ENCODE measurements at places on chromosomes 6 and 20. TPM values are rescaled to one million over a fixed set of nuclear protein-coding genes. Genes with fewer than 3 reads are reported as not detected.
A peak's percentile ranks its signal among the peaks of the same experiment; 100 is the strongest.

Gene POM121L2
- not detected for total RNA-seq

DNA sequence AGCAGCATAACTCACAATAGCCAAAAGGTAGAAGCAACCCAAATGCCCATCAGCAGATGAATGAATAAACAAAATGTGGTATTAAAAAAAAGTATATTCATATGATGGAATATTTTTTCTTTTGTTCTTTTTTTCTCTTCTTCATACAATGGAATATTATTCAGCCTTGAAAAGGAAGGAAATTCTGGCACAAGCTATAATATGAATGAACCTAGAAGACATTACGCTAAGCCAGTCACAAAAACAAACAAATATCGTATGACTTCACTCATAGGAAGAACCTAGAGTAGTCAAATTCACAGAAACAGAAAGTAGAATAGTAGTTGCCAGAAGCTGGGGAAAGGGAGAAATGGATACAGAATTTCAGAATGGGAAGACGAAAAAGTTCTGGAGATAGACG lies 63.7 kb downstream of the RBL1 start:
- H3K4me3 ChIP-seq: no peak overlapping the region
- H3K36me3 ChIP-seq: peaks cover 28% of the 10 kb centered on the region
- H3K27me3 ChIP-seq: no peaks in the 10 kb centered on the region

- H3K36me3 ChIP-seq: peaks cover 6% of the 10 kb centered on the region
- peaks cover 100% of the 10 kb centered on the region for H3K27me3 ChIP-seq
- H3K4me3 ChIP-seq: peak overlapping the region; percentile 38
Observed at GRCh38 chr20:38725931-38726803, 1.9 kb downstream of the SLC32A1 start.

Gene WFDC10B
- not detected for total RNA-seq

Gene F13A1
- 43.1 TPM for total RNA-seq

- no peak overlapping the region for H3K4me3 ChIP-seq
- H3K4me1 ChIP-seq: peaks cover 4% of the 10 kb centered on the region
- H3K36me3 ChIP-seq: no peaks in the 10 kb centered on the region
- DNase-seq: no peak
Observed at GRCh38 chr6:15875797-15876196, 213.0 kb upstream of the DTNBP1 start.

Gene CGA
- 10.0 TPM for total RNA-seq

GRCh38 chr20:37219751-37220668 lies 40.7 kb upstream of the MROH8 start:
- H3K36me3 ChIP-seq: peaks cover 26% of the 10 kb centered on the region
- H3K27ac ChIP-seq: no peak overlapping the region
- H3K4me1 ChIP-seq: no peaks in the 10 kb centered on the region

Gene ULBP3
- 5.6 TPM for total RNA-seq

DNA sequence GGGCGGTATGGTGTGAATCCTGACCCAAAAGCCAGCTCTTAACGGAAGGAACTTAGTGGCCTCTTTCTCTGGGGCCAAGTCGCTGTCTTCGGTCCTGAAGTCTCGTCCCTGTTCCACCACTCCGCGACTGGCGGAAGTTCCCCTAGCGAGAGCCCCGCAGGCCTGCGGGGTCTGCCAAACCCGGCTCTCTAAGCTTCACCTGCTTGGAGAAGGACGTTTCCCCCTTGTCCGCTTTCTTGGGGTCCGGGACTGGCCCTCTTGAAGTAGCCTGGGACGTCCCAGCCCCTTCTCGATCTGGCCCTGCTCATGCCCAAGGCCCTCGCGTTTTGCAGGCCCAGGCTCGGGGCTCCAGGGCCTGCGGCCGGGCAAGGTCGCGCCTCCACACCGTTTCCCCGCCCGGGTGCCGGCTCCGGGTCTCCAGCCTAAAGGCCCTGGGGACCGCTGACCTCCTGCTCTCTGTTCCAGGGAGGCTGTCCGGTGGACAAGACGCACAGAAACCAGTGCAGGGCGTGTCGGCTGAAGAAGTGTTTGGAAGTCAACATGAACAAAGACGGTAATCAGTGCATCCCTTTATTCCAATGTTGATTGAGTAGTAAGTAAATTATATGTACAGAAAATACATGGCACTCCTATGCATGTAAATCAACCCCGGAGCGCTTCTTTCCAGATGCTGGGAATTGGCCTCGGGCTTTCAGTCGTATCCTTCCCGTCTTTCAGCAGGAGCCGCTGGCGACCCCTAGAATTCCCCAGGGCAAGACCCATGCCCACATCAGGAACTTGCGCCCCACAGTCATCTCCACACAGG lies 8.8 kb downstream of the NR2E1 start:
- DNase-seq: no peak
- H3K36me3 ChIP-seq: no peaks in the 10 kb centered on the region
- no peak overlapping the region for H3K27ac ChIP-seq
- H3K4me3 ChIP-seq: no peak overlapping the region

- no peaks in the 10 kb centered on the region for H3K4me1 ChIP-seq
- no peaks in the 10 kb centered on the region for H3K36me3 ChIP-seq
- DNase-seq: no peak
- H3K4me3 ChIP-seq: no peak overlapping the region
- no peaks in the 10 kb centered on the region for H3K27me3 ChIP-seq
Observed at GRCh38 chr6:132247381-132248159, 153.7 kb downstream of the MOXD1 start.

- H3K4me1 ChIP-seq: peaks cover 11% of the 10 kb centered on the region
- H3K27me3 ChIP-seq: no peaks in the 10 kb centered on the region
- H3K27ac ChIP-seq: no peak overlapping the region
- no peak for DNase-seq
- H3K4me3 ChIP-seq: no peak overlapping the region
- peaks cover 2% of the 10 kb centered on the region for H3K36me3 ChIP-seq
Observed at GRCh38 chr20:46977204-46977603, 82.6 kb downstream of the EYA2 start.

GRCh38 chr20:36408219-36408618 lies 102.1 kb downstream of the DLGAP4 start:
- no peak for DNase-seq
- H3K27ac ChIP-seq: no peak overlapping the region
- H3K4me3 ChIP-seq: no peak overlapping the region
- H3K27me3 ChIP-seq: no peaks in the 10 kb centered on the region
- no peaks in the 10 kb centered on the region for H3K36me3 ChIP-seq

GRCh38 chr6:118984342-118984741 lies 49.4 kb upstream of the MCM9 start:
- no peaks in the 10 kb centered on the region for H3K36me3 ChIP-seq
- no peaks in the 10 kb centered on the region for H3K4me1 ChIP-seq
- H3K4me3 ChIP-seq: no peak overlapping the region
- no peak for DNase-seq
- no peaks in the 10 kb centered on the region for H3K27me3 ChIP-seq

Gene GJA10
- total RNA-seq: not detected

- H3K4me1 ChIP-seq: peaks cover 4% of the 10 kb centered on the region
- peaks cover 11% of the 10 kb centered on the region for H3K36me3 ChIP-seq
- no peak for DNase-seq
- H3K27me3 ChIP-seq: no peaks in the 10 kb centered on the region
- no peak overlapping the region for H3K4me3 ChIP-seq
- H3K27ac ChIP-seq: no peak overlapping the region
Observed at GRCh38 chr6:53041356-53041755, 23.8 kb upstream of the FBXO9 start.

DNA sequence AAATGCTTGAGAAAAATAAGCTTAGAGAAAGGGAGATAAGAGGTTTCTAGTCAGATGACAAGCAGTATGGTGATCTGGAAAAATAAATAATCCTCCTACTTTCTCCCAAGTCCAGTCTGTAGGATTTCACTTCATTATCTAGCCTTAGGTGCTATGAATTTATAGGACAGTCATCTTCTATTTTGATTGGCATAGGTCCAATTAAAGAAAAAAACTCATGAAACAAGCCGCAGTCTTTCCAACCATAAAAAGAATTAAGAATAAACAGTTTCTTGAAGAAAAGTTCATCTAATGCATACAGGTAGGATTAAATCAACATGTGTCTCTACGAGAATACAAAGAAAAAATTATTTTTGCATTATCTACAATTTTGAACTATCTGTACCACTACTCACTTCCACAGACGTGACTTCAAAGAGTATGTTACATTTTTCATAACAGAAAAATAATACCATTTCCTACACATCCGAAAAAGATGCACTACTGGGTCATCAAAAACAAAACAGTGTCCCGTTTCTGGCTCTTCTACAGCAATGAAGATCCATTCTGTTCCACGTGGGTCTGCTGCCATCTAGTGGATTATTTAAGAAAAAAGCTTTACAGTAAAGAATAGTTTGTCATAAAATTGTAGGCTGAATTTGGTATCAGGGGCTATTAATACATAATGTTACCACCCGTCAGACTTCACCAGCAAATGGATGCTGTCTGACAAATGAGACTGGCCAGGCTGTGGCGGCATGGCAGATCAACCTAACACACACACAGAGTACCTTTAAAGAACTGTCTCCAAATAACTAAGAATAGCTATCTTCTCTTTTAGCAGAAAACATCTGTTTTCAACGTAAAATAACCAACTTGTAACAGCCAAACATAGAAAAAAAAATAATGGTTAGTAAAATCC lies 28.9 kb downstream of the STX7 start:
- no peaks in the 10 kb centered on the region for H3K36me3 ChIP-seq
- H3K27ac ChIP-seq: no peak overlapping the region
- no peak overlapping the region for H3K4me3 ChIP-seq
- H3K4me1 ChIP-seq: no peaks in the 10 kb centered on the region
- no peaks in the 10 kb centered on the region for H3K27me3 ChIP-seq

DNA sequence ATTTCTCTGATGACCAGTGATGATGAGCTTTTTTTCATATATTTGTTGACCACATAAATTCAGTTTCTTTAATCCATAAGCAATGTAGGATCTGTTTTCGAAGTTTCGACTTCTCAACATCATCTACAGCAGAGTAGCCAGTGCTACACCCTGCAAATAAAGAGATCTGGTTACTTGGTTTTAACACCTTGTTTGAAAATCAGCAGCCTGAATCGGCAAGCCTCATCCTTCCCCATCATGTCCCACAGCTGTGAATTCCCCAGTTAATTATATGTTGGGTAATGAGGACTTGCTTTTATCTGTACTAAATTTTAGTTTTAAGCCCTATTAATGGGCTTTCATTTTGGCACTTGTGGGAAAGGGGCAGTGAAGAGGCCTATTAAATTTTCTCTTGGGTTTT lies 80.6 kb downstream of the BMP2 start:
- H3K36me3 ChIP-seq: no peaks in the 10 kb centered on the region
- H3K4me3 ChIP-seq: no peak overlapping the region
- DNase-seq: no peak
- no peaks in the 10 kb centered on the region for H3K4me1 ChIP-seq

Gene NRSN1
- 16.1 TPM for total RNA-seq

All from spinal cord (tissue), 10 donors.